ENCODE measurements at places on chromosomes 7 and 10.

DNA sequence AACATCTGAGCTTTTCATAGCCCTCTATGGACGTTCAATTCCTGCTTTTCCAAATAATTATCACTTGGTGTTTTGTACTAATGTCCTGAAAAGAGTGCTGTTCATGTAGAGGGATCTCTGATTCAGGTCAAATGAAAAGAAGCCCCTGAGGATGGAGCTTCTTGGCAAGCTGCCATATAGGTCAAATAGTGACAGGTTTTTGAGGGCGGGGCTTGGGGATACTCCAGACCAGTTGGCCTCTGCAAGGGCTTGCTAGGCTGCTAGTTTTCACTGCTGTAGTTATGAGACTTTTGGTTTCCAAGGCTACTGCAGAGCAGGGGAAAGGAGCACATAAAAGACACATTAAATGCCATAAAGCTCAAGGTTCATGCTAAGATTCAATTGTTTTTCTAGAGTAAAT is 257.2 kb upstream of the CACNA2D1 start:
- no peak for DNase-seq

DNA sequence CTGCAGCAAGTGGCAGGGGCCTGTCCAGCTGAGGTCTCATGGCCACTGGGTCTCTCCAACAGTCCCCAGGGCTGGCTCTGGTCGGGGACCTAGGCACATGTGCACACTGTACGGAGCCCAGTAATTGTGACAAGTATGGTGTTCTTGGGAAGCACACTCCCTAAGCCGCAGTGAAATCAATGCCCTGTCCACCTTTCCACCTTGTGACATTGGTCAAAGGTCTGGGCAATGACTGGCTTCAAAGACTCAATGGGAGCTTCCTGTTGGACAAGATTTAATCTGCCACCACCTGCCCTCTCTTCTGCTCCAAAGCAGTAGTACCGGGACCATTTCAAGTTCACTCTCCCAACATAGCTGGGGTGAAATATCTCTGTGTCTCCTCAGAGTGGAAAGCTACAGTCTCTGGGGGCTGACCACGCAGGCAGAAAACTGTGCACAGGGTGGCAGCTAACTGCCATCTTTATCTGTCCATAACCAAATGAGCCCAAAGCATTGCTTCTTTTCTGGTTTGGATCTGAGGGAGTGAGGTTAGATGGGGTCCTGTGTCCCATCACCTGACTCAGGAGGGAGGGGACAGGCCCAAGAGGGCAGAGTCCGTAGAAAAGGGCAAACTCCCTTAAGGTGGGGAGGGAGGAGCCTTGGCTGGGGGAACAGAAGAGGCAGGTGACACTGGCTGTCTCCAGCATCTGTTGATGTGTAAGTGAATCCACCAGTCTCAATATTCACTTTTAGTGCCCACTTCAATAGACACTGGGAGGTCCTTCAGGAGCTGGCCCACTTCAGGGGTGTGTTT is 307.7 kb downstream of the TNS3 start:
- no peak for DNase-seq

GRCh38 chr7:78435355-78435754 is 636.8 kb downstream of the PHTF2 start:
- no peak for DNase-seq

- DNase-seq: no peak
These were observed 7.9 kb upstream of the MYL7 start for GRCh38 chr7:44148961-44149536.

GRCh38 chr7:68148440-68148839 is 1151.8 kb downstream of the TYW1 start:
- DNase-seq: no peak

GRCh38 chr10:4470231-4470835 is 355.7 kb upstream of the AKR1E2 start:
- no peak for DNase-seq

DNA sequence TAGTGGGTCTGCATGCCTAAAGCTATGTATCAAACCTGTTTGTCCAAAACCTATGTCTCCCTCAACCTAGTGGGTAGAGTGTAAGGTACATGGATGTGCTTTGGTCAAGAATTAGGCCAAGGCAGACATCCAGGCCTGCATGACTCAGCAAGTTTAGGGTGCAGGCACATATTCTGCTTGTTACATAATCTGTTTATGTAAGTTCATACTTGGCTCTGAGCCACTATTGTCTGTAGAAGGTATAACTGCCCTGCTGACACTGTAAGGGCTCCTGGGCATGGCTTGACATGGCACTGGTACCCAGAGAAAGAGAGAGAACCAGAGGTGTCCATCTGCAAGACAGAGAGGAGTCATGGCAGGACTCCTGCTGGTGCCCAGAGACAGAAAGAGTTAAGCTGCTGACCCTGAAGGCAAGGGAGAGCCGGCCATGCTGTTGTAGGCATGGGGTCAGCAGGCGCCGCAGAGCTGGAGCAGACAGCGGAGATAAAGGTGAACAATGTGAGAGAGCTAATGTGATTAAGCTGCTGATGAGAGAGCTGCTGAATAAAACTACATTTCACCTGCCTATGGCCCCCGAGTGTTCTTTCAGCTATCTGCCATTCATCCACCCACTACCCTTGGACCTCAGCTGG is 118.5 kb upstream of the TMEM106B start:
- no peak for DNase-seq

DNA sequence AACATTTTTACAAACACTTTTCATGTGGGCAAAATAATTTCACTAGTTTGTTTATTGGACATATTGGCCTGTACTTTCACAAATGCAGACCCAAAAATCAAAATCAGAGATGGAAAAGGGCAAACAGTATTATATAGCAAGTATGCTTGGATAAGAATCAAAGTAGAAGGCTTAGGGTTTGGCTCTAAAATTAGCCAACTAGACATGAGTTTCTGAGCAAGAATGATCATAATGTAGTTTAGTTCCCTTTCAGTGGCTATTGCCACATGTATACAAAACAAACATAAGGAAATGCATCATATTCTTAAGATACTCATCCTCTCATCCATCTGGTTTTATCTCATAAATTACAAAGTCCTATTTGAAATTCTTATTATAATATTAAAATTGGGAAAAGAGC is 132.5 kb downstream of the IMMP2L start:
- no peak for DNase-seq

DNA sequence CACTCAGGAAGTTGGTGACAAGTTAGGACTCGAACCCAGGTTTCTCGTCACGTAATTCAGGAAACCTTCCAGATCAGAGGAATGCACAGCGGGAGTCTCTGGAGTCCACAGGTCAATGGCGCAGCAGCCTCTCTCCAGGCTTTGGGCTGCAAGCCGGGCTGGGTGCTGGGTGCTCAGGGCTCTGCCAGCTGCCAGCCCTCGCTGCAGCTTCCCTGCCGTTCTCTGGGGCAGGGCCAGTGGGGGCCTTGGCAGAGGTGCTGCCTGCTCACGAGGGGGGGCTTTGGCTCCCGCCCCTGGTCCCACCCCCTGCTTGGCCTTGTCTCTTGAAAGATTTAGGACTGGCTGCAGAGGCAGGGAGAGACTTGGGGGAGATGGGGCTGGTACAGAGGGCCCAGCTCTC is at the start of gene TACR2:
TACR2 (minus strand) TSS at position 224 of the 400 bp plus-strand sequence. CDS start 595 bp downstream, outside the sequence.
- no peak for DNase-seq

DNA sequence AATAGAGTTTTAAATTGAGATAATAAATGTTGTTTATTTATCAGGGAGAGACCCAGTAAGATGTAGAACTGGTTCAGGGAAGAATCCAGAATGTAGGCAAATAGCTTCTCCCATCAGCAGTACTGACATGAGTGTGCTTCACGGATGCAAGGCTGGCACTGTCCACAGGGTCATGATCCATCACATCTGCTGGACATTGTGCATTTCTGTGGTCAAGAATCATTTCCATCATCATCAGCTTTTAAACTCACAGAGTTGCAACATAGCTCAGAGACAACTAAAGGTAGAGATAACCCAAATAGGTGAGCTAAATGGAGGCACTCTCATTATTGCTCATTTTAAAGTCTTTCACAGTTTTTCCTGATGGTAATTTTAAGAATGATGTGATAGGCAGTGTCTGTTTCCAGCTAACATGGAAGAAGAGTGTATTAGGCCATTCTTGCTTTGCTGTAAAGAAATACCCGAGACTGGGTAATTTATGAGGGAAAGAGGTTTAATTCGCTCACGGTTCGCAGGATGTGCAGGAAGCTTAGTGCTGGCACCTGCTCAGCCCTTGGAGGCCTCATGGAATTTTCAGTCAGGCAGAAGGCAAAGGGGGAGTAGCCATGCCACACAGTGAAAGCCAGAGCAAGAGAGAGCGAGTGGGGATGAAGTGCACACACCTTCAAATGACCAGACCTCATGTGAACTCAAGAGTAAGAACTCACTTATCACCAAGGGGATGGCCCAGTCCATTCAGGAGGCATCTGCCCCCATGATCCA is 80.8 kb downstream of the INPP5A start:
- no peak for DNase-seq

- peak; percentile 19 for DNase-seq
These were observed at the start of gene GOLGA7B for GRCh38 chr10:97849687-97850402. GOLGA7B (plus strand) TSS chr10:97849843; CDS start chr10:97850304, 461 bp downstream.

- no peak for DNase-seq
These were observed 77.5 kb downstream of the GPR26 start for GRCh38 chr10:123743441-123744223.

GRCh38 chr10:132636358-132636757 is 98.8 kb downstream of the INPP5A start:
- DNase-seq: no peak

DNA sequence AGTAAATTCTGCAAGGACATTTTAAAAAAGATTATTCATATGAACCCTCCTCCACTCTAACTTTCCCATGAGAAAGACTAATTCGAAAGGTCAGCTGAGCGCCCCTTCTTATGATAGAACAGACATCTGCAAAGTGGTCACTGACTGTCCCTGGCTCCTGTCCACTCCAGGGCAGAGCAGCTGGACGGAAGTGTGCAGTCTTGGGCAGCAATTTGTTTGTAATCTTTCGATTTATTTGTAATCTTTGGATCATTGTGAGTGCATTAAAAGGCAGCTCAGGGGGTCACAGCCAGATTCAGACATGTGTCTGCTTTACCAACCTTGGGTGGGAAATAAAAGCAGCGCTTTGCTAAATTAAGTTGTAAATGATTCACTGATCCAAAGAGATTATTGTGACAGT is 158.8 kb upstream of the ADARB2 start:
- no peak for DNase-seq

- DNase-seq: no peak
These were observed 15.4 kb downstream of the CLCN1 start for GRCh38 chr7:143331179-143331801.

DNA sequence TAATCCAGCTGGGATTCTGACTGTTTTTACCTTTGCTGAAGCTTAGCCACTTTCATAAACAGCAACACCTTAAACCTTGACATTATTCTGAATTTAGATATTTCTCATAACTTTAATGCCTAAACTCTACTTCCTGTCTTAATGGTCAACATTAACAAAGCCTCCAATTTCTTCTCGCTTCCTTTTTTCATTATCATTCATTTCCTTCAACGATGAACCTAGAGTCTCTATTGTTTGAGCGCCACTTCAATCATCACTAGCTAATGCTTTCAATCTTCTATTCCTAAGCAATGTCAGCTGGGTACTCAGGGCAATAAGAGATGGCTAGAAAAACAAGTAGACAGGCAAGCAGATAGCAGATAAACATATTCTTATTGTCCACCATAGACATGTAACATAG is 96.6 kb upstream of the TMEM196 start:
- no peak for DNase-seq

DNA sequence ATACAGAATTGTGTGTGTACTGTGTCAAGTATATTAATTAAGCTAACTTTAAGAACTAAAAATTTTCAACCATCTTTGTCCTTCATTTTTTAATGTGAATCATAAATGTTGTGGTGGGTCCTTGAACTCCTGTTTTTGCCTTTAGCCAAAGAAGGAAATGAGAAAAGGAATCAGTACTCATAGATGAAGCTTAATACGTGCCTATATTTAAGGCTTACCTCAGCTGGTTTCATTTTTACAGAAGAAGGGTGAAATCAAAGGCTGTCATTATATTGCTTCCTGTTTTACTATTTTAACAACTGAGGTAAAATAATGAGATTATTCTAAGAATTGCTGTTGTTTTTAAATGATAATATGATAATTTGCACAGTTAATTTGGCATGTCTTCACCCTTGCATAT is 6.3 kb upstream of the SNX13 start:
- DNase-seq: no peak

DNA sequence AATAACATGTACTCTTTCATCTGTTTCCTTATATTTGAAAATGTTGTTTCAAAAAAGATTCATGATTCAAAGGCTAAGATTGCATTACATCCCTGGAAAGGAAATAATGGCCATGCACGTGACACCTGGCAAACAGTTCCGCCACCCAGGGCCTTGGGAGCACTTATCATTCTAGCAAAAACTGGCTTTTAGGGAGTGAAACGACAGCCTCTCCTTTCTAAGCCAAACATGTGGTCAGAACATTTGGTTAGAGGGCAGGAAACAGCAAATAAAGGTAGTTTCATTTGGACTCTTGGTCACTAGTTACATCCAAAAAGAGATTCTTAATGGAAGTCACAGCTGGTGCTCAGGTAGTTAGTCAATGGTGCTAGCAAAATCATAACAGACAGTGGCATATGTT is 83.5 kb downstream of the FAS start:
- DNase-seq: no peak

GRCh38 chr10:46558392-46559185 is 2.1 kb upstream of the GPRIN2 start:
- DNase-seq: no peak

- no peak for DNase-seq
These were observed 268.0 kb downstream of the ANKRD7 start for GRCh38 chr7:118492466-118492865.

DNA sequence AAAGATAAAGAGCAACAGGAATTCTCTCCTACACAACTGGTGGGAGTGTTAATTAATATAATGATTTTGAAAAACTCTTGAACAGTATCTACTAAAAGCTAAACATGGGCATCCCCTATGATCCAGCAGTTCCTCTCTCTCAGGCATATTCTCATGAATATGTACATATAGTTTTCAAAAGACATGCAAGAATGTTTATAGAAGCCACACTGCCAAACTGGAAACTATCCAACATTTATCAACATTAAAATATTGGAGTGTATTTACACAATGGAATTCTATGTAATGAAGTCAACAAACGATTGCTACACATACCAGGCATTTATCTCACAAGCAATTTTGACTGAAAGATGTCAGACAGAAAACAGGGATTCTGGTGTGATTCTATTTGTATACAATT is 404.5 kb upstream of the ANKRD30A start:
- DNase-seq: no peak

GRCh38 chr7:24717247-24717622 is 40.0 kb downstream of the GSDME start:
- DNase-seq: no peak

GRCh38 chr10:43234471-43235041 is 32.3 kb downstream of the RASGEF1A start:
- DNase-seq: no peak

DNA sequence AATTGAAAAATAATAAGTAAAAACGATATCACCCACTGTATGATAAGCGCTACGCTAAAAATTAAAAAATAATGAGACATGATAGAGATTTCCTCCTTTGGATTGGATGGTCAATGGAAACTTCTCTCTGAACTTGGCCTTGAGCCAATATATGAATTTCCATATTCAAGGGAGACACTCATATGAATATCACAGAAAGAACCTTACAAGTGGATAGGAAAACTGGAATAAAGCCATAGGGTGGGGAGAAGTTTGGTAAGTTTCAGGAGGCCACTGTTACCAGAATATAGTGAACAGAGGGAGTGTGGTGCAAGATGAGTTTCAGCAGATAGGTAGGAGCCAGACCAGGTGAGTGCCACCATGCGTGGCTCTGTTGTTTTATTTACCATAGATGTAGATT is 147.2 kb downstream of the SEM1 start:
- no peak for DNase-seq

GRCh38 chr10:33414841-33415240 is 80.4 kb upstream of the NRP1 start:
- no peak for DNase-seq

- DNase-seq: no peak
These were observed 360.3 kb downstream of the CRPPA start for GRCh38 chr7:16061011-16061410.

Measured in Kasumi-1 (cell line).